ENCODE measurements at places on chromosomes 4 and X.
A peak's percentile ranks its signal among the peaks of the same experiment; 100 is the strongest.

DNA sequence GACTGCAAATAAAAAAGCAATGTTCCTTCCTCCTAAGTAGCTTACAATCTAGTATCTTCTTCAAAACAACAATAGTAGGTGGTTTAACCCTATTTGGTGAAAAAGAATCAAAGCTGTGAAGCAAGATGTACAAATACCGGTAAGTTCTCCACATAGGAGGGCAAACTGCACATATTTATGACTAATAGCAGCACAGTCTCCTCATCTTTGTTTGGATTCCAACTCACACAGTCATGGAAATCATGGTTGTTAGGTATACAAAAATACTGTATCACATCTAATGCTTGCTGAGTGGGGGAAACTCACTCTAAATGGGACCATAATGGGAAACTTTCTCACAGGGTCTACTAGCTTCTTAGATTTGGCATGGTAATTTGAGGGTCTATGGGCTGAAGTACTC lies 597.2 kb downstream of the INPP4B start:
- no peak for DNase-seq

- no peak for DNase-seq
Measured at GRCh38 chr4:142703694-142704309, 142.3 kb downstream of the INPP4B start.

GRCh38 chr4:67853336-67853735 lies 30.5 kb downstream of the TMPRSS11D start:
- no peak for DNase-seq

DNA sequence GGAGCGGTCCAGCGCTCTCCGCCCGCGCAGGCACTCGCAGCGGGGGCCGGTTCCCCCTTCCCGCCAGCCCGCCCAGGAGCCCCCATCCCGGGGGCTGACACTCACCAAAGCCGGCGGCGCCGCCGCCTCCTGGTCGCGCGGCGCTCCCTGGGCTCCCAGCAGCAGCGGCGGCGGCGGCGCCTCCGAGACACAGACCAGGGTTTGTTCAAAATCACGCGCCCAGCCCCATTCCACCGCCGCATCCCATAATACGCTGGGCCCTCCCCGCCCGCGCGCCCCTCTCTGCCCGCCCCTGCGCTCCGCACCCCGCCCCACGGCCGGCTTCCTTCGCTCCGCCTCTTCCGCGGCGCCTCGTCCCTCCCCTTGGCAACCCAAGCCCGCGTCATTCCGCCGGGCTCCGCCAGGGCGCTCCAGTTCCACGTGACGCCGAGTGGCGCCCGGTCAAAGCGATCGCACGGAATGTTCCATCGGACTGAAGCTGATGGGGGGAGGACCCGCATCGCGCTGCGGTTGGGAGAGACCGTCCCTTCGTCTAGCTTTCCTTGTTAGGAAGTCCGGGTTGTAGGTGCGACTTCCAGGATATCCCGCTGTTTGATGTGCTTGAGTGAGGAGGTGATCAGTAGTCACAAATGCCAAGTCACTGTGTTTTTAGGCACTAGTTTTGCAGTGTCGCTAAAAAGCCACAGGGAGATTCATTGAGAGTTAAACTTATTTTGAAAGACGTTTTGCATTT lies 2.2 kb upstream of the LIN54 start:
- peak; percentile 99 for DNase-seq

DNA sequence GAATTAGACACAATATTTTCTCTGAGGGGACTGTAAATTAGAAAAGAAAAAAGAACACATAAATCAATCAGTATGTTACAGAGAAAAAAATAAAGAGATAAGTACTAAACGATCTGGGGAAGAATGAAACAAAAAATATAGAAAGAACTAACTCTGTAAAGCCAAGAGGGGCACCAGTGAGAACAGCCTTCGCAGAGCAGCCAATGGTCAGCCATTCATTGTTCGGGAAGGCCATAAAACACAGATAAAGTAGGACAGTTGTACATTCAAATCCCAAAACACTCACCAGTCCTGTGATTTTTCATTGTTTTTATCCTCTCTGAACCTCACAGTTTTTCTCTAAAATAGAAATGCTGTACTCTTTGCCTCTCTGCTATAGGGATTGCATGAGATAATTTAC lies 127.9 kb downstream of the NEK1 start:
- no peak for DNase-seq

GRCh38 chr4:66187175-66187720 lies 517.0 kb upstream of the EPHA5 start:
- DNase-seq, result no peak

DNA sequence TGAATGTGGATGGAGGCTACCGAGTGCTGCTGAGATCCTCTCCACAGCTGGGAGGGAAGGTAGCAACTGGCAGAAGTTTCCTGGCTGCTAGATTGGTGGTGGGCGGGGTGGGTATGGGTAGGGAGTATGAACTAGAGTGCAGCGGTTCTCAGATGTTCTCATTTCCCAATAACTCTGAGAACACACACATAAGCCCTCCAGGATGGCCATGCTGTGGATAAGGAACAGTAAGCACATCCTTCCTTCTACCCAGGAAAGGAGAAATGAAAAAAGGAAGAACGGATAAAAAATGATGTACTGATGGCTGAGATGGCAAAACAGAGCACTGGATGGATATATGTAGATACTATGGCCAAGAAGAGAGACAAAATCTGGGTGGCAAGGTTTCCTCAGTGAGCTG lies 116.0 kb downstream of the ZNF827 start:
- no peak for DNase-seq

- no peak for DNase-seq
Measured at GRCh38 chr4:123891881-123892280, 495.3 kb downstream of the SPRY1 start.

GRCh38 chr4:102780476-102781144 lies 19.8 kb upstream of the MANBA start:
- DNase-seq, result no peak

- no peak for DNase-seq
Measured at GRCh38 chr4:152949930-152950329, 13.8 kb downstream of the FHDC1 start.

DNA sequence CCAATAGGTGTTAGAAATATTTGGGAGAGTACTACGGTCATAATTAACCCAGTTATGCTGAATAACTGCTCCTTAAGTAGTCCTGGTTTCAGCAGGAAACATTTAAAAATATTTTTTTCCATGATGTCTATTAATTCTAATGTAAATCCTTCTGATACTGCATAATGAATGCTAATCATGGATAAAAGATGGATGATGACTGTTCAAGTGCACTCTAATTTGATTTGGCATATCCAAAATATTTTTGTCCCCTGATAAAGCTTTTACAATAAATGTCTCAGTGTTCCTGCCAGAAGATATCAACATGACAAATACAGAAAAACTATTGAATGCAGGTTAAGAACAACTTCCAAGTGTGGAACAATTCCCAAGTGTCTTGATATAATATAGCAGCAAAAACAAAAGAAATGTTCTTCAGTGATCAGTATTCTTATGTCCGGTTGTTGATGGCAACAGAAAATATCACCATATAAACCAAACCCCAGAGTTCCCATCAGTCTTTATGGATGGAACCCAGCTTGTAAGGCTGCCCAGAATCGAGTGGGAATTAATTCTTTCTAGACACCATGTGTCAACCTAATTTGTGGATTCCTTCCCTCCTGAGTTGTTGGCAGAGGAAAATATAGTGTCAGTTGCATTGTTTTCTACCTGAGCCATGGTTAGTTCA lies 205.4 kb upstream of the GK2 start:
- DNase-seq, result no peak

- no peak for DNase-seq
Measured at GRCh38 chrX:112819008-112819640, 21.5 kb downstream of the AMOT start.

DNA sequence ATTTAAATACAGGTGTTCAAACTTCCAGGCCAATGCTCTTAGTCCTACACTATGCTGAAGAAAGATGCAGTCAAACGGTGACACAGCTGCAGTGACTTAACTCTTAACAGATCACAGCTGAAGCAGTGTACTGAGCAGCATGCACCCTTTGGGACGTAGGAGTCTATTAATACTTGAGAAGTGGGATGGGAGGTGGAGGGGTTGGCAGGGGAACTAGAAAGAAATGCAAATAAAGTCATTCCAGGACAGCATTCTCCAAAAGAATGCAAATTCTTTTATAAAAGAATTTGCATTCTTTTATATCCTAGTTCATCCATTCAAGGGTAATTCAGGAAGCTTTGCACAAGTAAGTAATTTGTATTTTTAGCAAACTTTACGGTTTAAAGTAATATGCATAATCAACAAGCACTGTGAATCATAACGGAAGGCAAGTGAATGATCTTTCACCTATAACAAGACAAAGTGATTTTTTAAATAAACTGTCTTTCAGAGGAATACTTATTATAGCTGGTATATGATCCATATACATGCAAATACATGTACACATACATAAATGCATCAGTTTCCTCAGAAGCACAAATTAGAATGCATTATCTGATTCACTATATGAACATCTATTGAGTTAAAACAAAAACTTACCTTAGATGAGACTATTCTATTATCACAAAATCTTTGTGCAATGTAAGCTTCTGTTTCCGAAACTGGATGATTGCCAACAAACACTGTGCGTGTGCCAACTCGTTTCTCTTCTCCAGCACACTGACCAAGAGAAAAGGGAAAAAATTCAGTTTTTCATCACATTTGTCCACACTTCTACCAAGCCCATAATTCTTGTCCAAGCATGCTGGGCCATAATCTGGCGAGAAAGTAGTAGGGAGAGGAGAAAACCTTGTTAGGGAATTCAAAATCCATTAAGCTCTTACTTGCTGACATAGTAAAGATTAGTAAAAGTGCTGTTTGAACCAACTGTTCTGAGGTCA lies 106.5 kb downstream of the ATP11C start:
- no peak for DNase-seq

DNA sequence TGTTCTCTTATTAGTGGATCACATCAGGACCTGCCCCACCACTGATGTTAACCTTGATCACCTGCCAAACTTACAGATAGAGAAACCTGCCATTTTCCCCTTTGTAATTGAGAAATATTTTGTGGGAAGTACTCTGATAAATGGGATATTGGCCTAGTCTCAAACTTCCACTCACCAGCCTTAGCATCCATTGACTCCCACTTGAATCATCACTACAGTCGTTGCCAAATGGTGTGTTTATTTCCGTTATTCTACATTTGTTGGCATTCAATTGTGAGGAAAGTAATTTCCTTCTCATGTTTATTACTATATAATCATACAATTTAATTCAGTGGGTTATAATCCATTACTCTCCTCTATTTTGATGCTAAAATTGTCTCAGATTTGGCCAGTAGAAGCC lies 156.4 kb upstream of the CXCL13 start:
- no peak for DNase-seq

GRCh38 chr4:150264595-150265161 lies 186.4 kb downstream of the DCLK2 start:
- no peak for DNase-seq

DNA sequence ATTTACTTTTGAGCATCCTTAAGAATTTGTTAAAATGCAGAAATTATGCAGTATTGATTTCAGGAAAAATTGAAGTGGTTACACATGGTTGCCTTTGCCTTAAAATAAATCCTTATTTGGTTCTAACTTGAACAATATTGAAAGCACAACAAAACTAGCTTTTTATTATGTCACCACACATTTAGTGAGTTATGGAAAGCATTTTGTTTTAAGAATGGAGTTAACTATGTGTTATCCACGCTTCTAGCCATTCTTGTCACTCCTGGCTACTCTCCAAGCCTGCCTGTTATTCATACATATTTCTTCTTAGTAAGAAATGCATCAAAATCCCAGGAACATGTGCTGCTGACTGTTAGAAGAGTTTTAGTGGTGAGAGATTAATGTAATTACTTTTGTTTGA lies 73.9 kb downstream of the FAT4 start:
- DNase-seq, result no peak

DNA sequence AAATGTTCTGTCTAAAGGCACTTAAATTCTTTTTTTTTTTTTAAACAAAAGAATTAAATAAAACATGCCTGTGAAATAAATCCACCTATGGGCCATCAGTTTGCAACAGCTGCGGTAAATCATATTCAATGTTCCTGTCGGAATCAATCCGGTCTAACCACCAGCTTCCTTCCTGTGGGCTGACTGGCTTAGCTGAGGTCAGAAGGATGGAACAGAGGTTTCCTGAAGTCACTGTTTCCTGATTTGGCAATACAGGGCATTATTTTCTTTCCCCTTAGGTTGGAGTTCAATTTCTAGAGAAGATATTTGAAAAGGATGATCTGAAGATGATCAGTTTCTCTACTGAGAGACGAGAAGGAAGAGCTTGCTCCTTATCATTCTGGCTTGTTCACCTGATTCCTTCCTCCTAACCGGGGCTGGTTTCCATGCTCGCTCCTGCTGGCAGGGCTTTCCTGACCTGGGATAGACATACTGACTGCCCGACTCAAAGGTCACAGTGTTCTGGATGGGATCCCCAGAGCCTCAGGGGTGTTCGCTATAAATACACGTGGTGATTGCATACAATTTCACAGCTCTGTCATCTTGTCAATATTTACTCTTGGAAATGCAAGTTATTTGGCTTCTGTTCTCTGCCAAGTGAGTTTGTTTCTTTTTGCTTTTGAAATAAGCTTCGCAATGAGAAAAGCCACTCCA lies 21.7 kb downstream of the PDLIM3 start:
- no peak for DNase-seq

GRCh38 chr4:168580228-168580627 lies 83.4 kb downstream of the PALLD start:
- no peak for DNase-seq

GRCh38 chr4:78171482-78171881 lies 114.4 kb downstream of the FRAS1 start:
- DNase-seq, result no peak

GRCh38 chrX:39459952-39460351 lies 637.8 kb downstream of the BCOR start:
- no peak for DNase-seq

DNA sequence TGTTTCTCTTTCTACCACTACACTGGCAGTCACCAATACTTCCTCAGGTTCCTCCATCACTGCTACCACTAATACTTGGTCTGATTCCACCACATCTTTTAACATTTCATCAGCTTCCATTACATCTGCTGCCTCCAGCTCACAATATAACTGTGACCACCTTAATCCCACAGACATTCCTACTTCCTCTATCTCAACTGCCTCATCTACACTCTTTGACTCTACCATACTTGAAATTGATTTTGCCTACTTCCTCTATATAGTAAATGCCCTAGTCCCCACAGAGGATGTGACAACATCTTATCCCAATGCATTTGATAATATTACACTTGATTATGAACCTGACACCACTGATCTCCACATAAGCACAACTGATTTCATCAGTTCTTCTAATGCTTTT lies 29.0 kb downstream of the OPRPN start:
- DNase-seq, result no peak

GRCh38 chr4:31139767-31140166 lies 419.6 kb downstream of the PCDH7 start:
- no peak for DNase-seq

DNA sequence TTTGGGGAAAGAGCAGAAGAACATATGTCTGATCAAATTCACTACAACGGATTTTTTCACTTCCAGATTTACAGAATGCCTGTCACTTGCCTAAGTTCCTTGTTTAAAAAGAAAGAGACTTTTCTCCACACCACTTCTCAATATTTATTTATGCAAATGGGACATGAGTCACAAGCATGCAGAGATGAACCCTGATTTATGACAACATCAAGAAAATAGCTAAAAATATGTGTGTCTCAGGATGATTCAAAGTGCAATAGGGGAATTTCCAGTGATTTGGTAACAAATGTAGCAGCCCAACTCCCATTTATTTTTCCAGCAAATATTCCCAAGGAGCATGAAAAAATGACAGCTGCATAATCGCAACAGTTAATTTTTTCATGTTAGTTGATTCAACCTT lies 180.4 kb upstream of the FAT1 start:
- DNase-seq, result no peak

- no peak for DNase-seq
Measured at GRCh38 chr4:153486281-153487151, 20.4 kb downstream of the TMEM131L start.

Data from right forelimb (tissue), 1 donor.